Subcutaneous adipose tissue (tissue), 4 donors: ENCODE measurements at places on chromosomes 3 and 15. TPM values are rescaled to one million over a fixed set of nuclear protein-coding genes. Genes with fewer than 3 reads are reported as not detected.

Gene KCNMB3
- 2.8 TPM for total RNA-seq

Gene RARB
- total RNA-seq = 0.88 TPM

Gene PRC1
- 3.4 TPM for total RNA-seq

Gene IMPG2
- 0.33 TPM for total RNA-seq
